ENCODE measurements at places on chromosomes 3 and 15.

DNA sequence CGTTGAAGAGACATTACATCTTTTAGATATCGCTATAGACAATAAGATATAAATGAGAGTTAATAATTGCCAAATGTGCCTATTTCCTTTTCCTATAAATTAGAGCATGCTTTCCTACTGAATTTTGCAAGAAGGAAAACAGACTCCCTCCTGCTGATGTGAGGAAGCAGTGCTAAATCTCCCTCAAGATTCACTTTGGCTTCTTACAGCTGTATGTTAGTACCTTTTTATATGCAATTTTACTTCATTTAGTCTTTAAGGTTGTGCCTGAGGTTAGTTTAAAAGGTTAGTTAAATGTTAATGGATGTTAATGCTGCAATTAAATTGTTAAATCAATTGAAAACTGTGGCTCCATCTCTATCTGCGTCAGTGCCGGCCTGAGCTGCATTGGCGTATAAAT, 728.8 kb downstream of the NR2F2 start:
- no peak for DNase-seq

GRCh38 chr3:119315600-119316312, 21.6 kb downstream of the ARHGAP31 start:
- no peak for DNase-seq

DNA sequence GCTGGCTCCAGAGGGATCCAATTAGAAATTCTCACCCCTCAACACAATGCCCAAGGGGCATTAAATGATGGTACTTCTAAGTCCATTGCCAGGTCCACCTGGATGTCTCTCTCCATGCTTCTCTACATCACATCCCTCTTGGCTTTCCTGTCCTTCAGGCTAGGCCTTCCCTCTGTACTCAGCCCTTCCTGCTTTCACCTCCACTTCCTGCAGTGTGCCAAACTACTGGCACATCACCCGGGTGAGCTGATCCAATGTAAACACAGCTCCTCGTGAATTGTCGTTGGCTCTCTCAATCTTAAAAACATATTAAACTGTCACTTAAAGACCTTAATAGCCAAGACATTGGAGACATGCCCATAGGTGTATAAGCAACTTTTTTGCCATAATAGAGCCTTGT, 4.0 kb downstream of the LMCD1 start:
- DNase-seq, result no peak

- no peak for DNase-seq
These were observed 159.3 kb upstream of the NR2F2 start for GRCh38 chr15:96170979-96171739.

DNA sequence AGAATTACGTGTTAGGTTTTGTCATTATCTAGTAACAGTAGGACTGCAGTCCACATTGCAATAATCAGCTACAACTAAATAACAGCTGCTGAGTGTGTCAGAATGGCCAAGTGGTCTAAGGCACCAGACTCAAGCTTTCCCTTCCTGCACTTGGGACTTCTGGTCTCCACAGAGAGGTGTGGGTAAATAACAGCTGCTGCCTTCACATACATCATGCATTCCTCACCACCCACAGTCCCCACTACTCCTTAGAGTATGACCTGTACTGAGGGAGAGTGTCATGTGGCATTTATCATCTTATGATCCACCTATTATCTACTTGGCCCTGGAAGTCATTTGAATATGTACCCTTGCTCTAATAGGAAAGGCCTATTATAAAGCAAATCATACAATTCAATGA, 22.2 kb upstream of the ZMAT3 start:
- DNase-seq, result no peak

DNA sequence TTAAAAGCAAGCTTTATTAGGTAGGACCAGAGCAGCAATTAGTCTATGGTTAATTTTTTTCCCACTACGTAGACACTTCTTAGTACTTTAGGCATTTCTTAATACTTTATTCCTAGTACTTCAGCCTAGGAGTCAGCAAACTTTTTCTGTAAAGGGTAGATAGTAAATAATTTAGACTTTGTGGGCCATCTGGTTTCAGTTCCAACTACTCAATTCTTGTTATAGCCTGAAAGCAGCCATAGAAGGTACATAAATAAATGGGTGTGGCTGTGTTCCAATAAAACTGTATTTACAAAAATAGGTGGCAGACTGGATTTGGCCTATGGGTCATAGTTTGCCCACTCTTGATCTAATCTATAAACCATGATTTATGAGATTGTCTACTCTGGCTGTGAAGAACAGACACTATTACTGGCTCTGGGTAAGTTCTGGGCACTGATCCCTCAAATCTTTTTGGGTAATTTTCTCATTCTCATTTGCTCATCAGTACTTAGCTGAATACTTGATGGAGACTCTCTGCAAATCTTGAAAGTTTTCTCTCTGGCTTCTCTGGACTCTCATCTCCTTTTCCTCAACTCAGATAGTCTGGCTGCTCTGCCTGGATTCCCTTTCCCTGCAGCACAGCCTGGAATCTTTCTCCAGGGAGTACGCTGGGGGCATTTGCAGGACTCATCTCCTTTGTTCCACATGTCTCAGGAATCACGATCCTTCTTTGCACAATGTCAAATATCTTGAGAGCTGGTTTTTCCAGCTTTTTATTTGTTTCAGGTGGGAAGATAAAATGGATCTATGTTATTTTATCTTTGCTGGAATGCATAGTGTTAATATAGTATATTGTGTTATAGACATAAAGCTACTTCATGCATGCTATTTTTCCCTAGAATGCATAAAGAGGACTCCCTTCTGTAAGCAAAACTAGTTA, 524.8 kb upstream of the TBL1XR1 start:
- no peak for DNase-seq

DNA sequence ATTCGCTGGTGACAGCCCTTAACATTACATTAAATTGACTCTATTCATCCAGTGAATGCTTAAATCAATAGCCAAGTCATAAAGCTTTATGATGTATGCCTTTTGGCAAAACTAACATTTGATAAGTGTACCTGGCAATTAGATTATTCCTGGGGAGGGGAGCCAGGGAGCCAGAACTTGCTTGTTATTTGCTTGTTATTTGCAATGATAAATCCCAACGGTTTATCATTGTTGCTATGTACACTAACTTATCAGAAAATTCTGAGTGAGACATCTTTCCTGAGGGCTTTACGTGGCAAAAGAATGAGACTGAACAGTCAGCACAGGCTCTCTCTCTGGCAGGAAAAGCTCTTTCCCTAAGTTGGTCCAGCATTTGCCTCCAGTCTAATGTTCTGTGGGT, 35.8 kb upstream of the FBN1 start:
- DNase-seq, result no peak

DNA sequence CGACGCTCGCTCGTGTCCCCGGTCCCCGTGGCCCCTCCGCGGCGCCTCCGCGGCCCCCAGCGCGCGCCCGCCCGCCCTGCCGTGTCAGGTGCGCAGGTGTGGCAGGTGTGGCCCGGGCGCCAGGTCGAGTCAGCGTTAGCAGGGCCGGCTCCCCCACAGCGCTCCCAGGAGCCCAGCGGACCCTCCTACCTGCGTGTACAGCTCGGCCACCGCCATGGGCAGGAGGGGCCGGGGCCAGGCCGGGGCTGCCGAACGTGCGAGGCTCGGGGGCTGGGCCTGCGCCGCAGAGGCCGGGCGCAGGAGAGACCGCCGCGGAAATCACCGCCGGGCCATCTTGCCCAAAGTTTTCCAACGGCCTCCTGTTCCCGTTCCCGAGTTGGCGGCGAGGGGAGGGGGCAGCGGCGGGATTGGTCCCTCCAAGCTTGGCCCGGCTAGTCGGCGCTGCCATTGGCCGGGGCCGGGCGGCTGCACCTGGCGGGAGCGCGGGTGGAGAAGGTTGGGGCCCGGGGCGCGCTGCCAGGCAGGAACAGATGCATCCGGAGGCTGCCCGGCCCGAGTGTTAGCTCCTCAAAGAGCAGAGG, at the start of gene MYO5C:
Gene MYO5C (minus strand): TSS at position 384 of the 581 bp plus-strand sequence. CDS start 168 bp downstream, at position 216.
- no peak for DNase-seq

- no peak for DNase-seq
These were observed 81.2 kb downstream of the ANP32A start for GRCh38 chr15:68739390-68740080.

GRCh38 chr3:184498986-184499606, 62.5 kb upstream of the EPHB3 start:
- DNase-seq, result no peak

DNA sequence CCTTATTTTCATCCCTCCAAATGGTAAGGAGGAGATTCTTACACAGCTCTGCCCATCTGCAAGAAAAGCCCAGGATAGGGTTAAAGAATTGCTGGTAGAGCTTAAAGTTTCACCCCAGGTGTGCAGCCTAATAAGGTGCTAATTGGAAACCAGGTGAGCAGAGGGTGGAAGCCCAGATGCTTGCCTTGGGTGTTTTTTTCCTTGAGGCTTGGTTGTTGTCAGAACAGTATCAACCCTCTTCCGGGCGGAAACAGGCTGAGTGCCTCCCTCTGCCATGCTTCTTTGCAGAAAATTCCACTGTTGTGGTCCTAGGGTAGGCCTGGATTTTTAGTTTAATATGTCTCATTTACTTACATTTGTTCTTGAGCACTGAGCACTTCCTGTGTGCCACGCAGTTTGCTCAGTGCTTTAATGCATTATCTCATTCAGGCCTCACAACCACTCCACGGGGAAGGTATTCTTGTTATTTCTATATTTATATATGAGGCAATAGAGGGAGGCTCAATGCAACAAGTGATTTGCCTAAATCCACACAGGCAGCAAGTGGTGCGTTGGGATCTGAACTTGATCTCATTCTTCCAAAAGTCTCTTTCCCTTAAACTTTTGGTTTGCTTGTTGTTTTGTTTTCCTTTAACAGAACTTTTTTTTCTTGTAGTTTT, 115.0 kb upstream of the LRIG1 start:
- no peak for DNase-seq

DNA sequence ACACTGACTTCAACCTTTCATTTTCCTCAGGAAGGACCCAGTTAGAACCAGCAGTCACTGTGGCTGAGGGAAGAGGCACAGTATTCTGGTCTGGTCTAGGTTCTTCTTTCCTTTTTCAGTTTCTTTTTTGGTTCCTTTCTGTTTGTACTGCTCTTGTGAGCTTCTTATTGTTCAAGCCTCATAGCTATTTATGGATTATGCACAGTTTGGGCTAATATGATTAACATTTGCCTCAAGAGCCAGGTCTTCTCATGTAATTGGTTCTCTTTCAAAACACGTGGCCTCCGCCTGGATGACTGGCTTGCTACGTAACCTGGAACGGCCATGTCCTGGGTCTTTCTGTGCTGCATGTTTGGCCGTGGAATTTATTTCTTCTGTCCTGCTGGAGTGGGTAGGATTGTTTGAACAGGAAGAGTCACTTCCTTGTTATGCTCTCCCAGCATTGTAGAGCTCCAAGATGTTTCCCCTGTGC, 43.3 kb downstream of the RBMS3 start:
- no peak for DNase-seq

DNA sequence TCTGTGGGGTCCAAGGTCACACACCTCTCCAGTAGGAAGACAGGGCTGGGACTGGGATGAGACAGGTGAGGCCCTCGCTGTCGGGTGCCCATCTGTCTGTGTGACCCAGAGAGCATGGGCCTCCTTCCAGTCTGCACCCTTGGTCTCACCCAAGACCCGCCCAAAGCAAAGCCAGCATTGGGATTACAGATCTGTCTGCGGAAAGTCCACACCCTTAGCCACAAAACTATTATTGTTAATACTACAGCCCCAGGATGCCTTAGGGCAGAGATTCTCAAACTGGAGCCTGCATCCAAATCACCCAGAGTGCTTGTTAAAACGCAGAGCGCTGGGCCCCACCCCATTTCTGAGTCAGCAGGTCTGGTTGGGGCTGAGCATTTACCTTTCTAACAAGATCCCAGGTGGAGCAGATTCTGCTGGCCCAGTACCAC, 58.5 kb upstream of the ZNF148 start:
- DNase-seq, result no peak

GRCh38 chr3:45507820-45508317, 86.7 kb upstream of the LIMD1 start:
- no peak for DNase-seq

GRCh38 chr3:112736805-112737566, 96.0 kb upstream of the CCDC80 start:
- DNase-seq, result no peak

GRCh38 chr3:76487446-76487845, 552.5 kb upstream of the ROBO2 start:
- no peak for DNase-seq

DNA sequence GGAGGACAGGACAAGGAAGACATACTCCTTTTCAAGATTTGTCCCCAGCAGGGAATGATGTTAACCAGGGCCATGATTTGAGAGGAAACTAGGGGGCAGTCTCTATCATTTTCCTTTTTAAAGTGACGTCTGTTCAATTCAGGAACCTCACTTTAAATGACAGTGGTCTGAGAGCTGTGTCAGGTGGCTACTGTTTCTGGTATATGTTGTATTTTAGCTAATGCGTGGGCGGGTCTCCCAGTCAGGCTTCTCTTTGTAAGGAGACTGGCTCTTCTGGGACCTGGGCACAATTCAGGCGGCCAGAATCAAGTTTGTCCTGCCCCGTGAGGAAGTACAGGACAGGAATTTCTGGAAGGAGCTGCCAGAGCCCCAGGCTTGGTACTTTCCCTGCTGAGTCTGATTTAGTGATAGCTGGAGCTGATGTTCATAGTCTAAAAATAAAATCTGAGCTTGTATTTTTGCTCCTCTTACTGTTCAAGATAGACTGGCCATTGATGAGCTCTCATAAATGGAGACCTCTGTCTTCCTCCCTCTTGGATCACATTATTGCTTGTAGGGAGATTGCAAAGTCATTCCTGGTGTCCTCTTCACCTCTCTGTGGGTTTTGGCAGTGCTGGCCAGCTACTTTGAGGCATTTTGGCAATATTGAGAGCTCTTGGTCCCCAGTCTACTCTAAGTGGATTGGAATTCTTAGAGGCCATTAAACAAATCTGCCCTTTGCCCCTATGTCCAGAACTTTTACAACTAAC, 25.6 kb downstream of the SQOR start:
- DNase-seq, result no peak

Measured in stimulated activated CD4-positive, alpha-beta T cell treated with anti-CD3 and anti-CD28 coated beads, Interleukin-1b, Interleukin-23, amount 100 ng/mL, for 1 hour (primary cell).